Effector CD8-positive, alpha-beta T cell (primary cell): ENCODE measurements at places on chromosomes 4 and X.

GRCh38 chr4:69104719-69105275, 8.5 kb downstream of the UGT2B7 start:
- DNase-seq = no peak

DNA sequence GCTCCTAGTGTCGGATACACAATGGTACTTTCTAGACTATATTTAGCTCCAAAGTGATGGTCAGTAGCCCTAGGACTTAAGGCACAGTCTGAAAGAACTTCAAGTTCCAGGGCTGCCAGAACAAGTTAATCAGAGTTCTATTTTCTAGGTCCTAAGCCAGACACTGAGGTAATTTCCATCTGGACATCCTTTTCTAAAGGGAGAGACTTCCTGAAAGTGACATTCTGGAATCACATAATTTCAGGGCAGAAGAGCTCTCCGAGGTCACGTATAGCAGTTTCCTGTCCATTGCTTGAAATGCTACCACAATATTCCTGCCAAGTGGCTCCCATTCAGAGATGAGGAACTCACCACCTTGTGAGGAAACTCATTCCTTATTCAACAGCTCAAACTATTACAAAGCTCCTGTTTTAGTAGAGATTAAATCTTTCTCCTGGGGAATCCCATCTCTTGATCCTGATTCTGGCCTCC, 117.9 kb downstream of the COL25A1 start:
- no peak for DNase-seq

DNA sequence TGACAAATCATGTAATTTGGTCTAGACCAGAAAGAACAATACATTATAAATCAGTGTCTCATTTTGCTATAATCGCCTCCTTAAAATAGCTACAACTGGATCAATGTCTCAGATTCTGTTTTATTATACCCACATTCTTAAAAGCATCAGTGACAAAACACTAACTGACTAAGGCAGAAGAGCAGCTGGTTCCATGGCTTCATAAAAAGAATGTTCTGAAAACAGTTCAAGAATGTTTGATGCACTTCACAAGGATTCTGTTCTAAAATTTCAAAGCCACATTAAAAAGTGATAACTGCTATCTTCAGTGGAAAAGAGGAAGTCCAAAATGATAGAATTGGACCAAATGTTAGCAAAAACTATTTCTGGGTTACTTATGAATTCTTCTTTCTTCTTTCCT, 69.8 kb downstream of the COL25A1 start:
- no peak for DNase-seq

DNA sequence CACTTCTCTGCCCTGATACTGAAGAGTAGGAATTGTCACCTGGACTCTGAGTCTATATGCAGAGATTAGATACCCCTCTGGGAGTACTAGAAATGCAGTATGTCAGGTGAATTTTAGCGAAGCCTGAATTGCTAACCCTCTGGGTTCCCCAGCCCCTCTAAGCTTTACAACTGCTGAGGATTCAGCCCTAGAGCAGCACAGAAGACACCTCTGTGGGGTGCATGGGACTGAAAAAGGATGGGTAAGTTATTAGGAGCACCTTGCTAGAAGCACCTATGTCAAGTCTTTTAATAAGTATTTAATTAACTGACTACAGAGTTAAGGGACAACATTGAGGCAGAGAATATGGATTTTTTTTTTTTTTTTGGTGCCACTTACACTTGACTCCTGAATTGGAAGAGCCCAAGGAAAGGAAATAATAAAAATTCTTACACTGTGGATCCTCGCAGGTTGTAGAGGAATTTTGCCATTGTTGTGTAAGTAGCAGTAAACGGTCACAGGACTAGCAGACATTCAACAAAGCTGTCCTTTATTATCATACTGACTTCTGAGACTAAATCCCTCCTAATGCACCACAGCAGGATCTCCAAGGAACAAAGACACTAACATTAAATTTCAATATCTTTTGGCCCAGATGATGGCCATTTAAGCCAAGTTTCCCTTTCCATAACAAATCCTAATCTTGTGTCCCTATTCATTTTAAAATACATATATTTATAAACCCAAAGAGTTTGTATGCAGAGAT, 253.2 kb downstream of the ANKRD50 start:
- no peak for DNase-seq

GRCh38 chrX:129787336-129788055, 7.7 kb downstream of the SASH3 start:
- DNase-seq = no peak

- DNase-seq = no peak
Observed at GRCh38 chr4:48129307-48130014, 4.6 kb downstream of the TXK start.

- DNase-seq = no peak
Observed at GRCh38 chr4:91914176-91914804, 389.5 kb upstream of the GRID2 start.

DNA sequence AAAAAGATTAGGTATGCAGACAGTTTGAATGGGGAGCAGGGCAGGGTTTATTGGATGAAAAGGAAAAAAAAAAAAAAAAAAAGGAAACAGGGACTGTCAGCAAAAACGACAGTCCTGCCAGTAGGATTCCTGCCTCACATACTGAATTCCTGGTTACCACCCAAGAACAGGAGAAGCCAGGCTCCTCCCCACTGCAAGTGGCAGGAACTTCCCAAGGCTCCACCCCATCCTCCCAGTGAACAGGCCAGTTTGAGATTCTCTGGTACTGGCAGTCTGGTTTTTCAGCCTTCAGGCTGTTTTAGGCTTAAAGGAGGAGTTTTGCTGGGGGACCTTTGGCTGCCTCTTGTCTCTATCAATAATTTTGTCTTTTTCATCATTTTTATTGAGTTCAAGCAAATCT, 360.0 kb upstream of the CXorf51A start:
- no peak for DNase-seq

DNA sequence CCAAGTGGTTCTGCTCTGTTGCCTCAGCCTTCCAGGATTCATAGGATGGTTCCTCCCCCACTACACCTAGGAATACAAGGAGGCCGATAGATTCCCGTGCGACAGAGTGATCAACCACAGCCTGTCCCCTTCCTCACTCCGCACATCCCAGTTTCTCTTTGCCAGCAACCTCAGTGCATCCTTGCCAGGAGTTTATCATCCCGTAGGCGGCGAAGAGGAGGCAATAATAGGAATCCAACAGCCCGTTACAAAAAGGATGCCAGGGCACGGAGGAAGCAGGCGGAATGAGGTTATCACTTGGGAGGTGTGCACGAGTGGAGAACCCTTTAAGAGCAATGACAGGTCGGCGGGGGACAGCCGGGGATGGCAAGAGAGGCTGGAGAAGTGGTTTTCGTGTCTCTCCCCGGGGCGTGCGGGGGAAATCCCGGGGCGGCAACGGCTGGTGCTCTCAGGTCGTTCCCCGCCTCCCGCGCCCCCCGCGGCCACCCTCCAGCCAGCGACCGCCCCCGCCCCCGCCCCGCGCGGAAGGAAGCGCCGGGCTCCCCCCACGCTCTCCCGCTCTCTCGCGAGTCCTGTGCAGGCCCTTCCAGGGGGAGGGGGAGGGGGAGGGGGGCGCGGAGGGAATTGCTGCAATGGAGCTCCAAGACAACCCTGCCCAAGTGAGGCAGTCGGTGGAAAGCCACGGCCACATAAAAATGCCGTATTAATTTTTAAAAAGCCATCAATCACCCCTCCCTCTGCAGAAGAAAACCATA, 1.6 kb downstream of the PPP3CA start:
- DNase-seq = peak; percentile 61

- DNase-seq = no peak
Observed at GRCh38 chr4:5635826-5636195, 72.5 kb downstream of the EVC2 start.

GRCh38 chr4:186936496-186937375, 213.1 kb upstream of the FAT1 start:
- DNase-seq = no peak

GRCh38 chr4:86482306-86483172, 111.6 kb upstream of the PTPN13 start:
- no peak for DNase-seq

DNA sequence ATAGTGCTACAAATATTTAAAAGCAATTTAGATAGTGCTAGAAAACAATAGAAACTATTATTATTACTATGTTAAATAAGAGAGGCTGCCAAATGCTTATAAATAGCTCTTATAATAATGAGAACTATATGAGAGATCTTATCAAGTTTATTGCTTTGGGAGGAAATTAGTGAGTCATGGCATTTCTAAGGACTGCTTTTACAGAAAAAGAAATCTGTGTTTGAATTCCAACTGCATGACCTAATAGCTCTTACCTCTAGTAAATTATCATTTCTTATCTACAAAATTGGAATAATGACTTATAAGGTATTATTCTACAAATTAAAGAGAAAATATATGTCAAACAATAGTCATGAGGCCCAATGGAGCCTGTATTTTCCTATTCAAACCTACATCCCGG, 177.2 kb downstream of the GABRG1 start:
- no peak for DNase-seq

DNA sequence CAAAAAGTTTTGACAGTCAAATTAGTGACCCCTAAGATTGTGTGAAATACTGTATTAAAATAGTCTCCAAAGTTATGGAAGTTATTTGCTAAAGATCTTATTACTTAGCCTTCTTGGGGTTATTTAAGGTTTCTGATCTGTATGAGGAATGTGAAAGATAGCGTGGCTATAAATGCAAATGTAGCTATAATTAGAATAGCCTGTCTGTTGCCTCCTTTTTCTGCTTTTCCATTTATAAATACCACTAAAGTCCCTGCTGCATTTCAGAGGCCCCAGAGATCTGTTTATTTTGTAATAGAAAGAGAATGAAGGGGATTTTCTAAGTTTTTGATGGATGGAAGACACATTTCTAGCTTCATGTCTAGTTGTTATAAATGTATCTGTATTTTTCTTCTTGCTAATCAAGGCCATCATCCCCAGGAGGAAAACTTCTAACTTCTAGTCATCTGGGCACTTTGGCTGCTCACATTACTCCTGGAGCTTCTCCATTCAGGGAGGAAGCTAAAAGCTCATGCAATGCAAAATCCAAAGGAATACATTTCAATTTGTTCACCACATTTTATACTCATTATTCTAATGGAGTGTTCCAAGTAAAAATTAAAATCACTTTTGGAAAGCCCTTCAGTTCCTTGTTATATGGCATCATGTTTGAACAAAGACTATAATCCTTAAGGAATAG, 73.9 kb downstream of the INTS12 start:
- DNase-seq = no peak

DNA sequence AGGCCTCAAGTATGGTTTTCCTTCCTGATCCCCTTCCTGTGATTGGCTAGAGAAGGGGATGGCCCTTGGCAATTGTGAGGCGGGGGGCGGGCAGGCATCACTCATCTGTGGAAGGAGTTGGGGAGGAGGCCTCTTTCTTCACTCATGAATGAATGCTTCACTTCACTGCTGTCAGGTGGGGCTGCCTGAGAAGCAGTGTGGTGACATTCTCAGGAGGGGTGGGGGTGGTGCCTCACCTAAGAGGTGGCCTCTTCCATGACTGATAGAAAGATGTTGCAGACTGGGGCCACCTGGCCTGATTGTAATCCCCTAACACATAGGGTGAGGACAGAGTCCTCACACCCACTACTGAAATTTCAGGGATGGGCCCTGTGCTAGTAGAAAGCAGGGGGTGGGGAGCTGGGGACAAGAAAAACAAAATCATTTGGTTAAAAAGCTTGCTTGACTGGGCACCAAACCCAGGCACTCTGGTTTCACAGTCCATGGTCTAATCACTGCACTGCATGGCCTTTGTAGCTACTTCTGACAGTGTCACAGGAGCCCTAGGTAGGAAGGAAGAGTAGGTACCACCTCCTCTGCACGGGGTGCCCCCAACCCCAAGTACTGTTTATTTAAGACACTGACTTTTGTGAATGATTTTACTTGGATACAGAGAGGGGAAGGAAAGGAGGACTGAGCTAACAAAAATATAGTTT, 5.6 kb upstream of the HOPX start:
- DNase-seq = no peak
